ENCODE measurements at places on chromosomes 3 and 15. TPM values are rescaled to one million over a fixed set of nuclear protein-coding genes. Genes with fewer than 3 reads are reported as not detected.

DNA sequence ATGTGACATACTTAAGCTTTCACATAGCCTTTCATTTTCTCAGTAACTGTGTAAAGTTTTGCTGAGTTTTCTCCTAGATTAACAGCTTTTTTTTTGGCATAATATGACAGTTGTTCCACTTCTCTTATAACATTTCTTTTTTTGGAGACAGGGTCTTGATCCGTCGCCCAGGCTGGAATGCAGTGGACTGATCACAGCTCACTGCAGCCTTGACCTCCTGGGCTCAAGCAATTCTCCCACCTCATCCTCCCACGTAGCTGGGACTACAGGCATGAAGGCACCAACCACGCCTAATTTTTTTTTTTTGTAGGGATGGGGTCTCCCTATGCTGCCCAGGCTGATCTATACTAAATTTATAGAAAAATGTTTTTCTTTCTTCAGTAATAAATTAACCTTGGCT, 30.1 kb downstream of the DLG1 start:
- no peak for DNase-seq
- H3K27me3 ChIP-seq, result no peaks in the 10 kb centered on the region
- H3K36me3 ChIP-seq, result no peaks in the 10 kb centered on the region
- H3K27ac ChIP-seq, result no peak overlapping the region

DNA sequence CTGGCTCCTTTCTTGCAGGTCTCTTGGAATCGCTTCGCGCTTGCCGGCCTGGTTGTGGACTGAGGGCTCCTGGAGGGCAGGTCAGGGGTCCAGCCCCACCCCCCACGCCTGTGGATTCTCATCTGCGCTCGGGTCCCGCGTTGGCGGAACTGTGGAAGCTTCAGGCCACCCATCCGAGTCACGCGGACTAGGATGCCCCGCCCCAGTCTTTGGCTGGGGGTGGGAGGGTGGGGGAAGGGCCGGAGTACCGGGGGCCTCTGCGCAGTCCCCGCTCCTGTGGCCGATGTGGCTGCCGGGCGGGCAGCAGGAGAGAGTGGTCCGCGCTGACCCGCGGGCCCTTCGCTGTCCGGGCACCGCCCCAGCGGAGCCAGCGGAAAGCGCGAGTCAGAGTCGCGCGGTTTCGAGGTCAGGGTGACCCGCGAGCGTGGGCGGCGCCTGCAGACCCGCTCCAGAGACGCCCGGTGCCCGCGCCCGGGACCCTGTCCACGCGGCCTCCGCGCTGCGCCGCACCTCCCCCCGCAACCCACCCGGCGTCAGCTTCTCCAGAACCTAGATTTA, 114.2 kb downstream of the KLF13 start:
- H3K27ac ChIP-seq, result no peak overlapping the region
- no peaks in the 10 kb centered on the region for H3K27me3 ChIP-seq
- peak overlapping the region; percentile 45 for H3K4me3 ChIP-seq
- no peaks in the 10 kb centered on the region for H3K4me1 ChIP-seq

- H3K4me1 ChIP-seq, result no peaks in the 10 kb centered on the region
- no peak for DNase-seq
- no peak overlapping the region for H3K4me3 ChIP-seq
- no peak overlapping the region for H3K27ac ChIP-seq
- H3K27me3 ChIP-seq, result no peaks in the 10 kb centered on the region
Measured at GRCh38 chr15:99487337-99487730, 78.5 kb upstream of the MEF2A start.

Gene JAGN1
- total RNA-seq, result 34.2 TPM

Gene PLSCR5
- not detected for total RNA-seq

GRCh38 chr3:40584625-40585189, 59.9 kb downstream of the ZNF621 start:
- peak; percentile 82 for DNase-seq
- H3K27me3 ChIP-seq, result no peaks in the 10 kb centered on the region
- H3K4me3 ChIP-seq, result no peak overlapping the region
- H3K4me1 ChIP-seq, result no peaks in the 10 kb centered on the region

Gene CP
- total RNA-seq, result 5.0 TPM

Gene LIPC
- total RNA-seq, result 17.6 TPM

DNA sequence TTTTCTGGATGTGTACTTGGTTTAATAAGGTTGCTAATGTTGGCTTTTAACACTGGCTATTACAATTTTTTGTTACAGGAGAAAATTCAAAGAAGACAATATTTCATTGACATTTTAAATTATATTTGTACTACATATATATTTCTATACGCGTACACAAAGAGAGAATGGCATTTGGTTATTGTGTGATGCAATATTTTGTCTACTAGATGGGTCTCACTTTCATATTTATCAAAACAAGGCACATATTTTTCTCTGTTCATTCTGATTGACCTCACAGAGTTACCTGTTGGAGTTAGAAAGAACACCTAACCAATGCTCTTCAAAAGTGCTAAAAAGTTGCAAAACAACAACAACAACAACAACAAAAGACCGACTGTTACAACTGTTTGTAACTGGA, 50.2 kb upstream of the VGLL3 start:
- no peak overlapping the region for H3K27ac ChIP-seq
- no peak for DNase-seq
- H3K4me3 ChIP-seq, result no peak overlapping the region

Gene PODXL2
- total RNA-seq, result 39.1 TPM

- no peaks in the 10 kb centered on the region for H3K36me3 ChIP-seq
- no peak overlapping the region for H3K27ac ChIP-seq
- DNase-seq, result no peak
- H3K4me1 ChIP-seq, result peaks cover 10% of the 10 kb centered on the region
Measured at GRCh38 chr3:97911459-97911858, 60.8 kb downstream of the RIOX2 start.

- no peak overlapping the region for H3K4me3 ChIP-seq
- no peaks in the 10 kb centered on the region for H3K27me3 ChIP-seq
- DNase-seq, result no peak
- H3K27ac ChIP-seq, result no peak overlapping the region
- H3K4me1 ChIP-seq, result no peaks in the 10 kb centered on the region
Measured at GRCh38 chr3:73292220-73292619, 230.8 kb downstream of the EBLN2 start.

Gene SERINC4
- total RNA-seq, result 0.23 TPM

Gene LRRFIP2
- total RNA-seq, result 37.8 TPM

Gene CD96
- 1.5 TPM for total RNA-seq

DNA sequence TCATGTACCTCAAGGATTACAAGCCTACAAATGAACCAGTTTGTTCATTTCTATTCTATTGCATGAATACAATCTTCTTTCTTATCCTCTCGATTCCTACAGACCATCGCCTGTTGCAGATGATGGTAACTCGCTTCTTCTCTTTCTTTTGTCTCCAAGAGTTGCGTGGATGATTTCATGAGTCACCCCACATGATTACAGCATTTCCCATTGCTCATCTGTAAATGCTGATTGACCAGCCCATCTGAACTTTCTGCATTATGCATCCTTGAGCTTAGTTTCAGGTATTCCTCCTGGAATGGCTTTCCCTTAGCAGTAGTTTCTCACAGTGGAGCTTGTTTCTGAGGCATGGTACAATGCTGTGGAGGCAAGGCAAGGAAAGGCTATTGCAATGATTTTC, 109.6 kb upstream of the TOPAZ1 start:
- H3K4me3 ChIP-seq, result no peak overlapping the region
- H3K27ac ChIP-seq, result no peak overlapping the region
- no peaks in the 10 kb centered on the region for H3K27me3 ChIP-seq
- no peaks in the 10 kb centered on the region for H3K4me1 ChIP-seq
- DNase-seq, result no peak

Gene PLS1
- 23.6 TPM for total RNA-seq

DNA sequence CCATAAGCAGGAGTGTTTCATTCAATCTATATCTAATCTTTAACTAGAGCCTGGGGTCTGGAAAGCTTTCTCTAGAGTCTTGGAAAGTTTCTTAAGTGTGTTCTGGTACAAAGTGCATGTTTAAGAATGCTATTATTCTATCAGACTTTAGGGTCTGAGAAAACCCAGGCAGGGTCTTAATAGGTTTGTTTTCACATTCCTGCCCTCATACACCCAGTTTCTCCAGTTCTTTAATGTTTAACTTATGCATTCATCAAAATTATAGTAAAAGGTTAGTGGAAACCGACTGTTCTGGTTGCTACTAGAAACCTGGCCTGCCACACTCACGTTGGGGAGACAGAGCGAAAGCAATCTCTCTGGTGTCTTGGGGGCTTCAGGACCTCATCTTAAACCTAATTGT, 102.9 kb upstream of the WDR72 start:
- H3K36me3 ChIP-seq, result peaks cover 6% of the 10 kb centered on the region
- H3K27me3 ChIP-seq, result no peaks in the 10 kb centered on the region
- no peak overlapping the region for H3K4me3 ChIP-seq

DNA sequence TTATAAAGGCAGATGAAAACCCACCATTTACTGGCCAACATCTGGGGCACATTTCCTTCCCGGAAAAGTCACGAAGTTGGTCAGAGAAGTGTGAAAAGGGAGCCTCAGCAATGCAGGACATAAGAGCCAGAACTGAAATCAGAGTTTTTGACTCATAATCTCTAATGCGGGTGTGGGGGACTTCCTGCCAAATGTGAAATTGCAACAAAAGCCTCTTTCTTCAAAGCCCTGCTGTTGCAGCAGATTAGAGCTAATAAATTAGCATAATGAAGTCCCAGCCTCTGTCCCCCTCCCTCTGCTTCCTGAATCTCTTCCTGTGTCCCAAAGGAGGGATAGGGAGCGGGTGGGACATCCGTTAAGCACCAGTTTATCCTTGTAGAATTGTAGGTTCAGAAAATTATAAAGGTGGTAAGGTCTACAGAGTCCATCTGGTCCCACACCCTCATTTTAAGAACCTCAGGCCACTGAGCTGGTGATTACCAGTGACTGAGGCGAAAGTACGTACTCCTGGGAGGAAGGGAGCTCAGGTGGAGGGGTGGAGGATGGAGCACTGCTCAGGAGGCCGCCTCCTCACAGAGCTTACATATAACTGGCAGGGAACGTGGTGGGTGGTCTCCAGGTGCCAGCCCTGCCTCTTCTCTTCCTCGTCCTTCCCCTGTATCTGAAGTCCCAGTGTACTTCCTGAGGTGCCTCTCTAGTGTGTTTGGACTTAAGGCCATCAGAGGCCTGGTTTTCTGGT, 35.0 kb downstream of the ST6GAL1 start:
- no peaks in the 10 kb centered on the region for H3K27me3 ChIP-seq
- no peaks in the 10 kb centered on the region for H3K36me3 ChIP-seq
- H3K4me3 ChIP-seq, result no peak overlapping the region
- no peak overlapping the region for H3K27ac ChIP-seq
- no peak for DNase-seq

DNA sequence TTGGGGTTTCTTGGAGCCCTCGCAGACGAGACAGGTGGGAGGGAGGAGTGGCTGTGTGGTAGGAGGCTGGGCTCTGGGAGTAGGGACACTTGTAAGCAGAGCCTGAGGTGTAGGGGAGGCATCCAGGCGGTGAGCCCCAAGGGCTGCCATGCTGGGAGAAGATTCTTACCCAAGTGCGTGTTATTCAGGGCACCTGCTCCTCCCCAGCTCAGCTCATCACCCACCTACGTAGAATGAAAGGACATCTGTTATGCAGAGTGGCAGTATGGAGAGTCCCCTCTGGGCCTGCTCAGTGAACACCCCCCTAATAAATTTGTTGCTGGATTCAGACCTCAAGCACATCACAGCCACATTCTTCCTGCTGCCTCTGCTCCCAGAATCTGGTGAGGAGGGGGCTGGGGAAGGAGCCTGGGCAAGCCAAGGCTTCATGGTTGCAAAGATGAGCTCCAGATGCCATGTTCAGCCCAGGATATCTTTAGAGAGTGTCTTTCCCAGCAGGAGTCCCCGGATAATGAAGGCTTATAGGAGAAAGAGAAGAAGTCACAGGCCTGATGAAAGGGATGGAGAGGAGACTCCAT, 261.8 kb downstream of the EPHB1 start:
- H3K36me3 ChIP-seq, result no peaks in the 10 kb centered on the region
- no peak overlapping the region for H3K4me3 ChIP-seq

Gene PLAAT1
- total RNA-seq, result 1.5 TPM

GRCh38 chr3:111152496-111152895, 80.9 kb downstream of the NECTIN3 start:
- no peaks in the 10 kb centered on the region for H3K27me3 ChIP-seq
- H3K36me3 ChIP-seq, result peaks cover 1% of the 10 kb centered on the region
- peaks cover 11% of the 10 kb centered on the region for H3K4me1 ChIP-seq
- no peak overlapping the region for H3K4me3 ChIP-seq

- H3K27me3 ChIP-seq, result no peaks in the 10 kb centered on the region
- H3K4me3 ChIP-seq, result no peak overlapping the region
- no peak overlapping the region for H3K27ac ChIP-seq
- no peak for DNase-seq
Measured at GRCh38 chr15:24696842-24697241, 21.3 kb downstream of the NPAP1 start.

Gene LRRIQ4
- total RNA-seq, result not detected

- H3K4me3 ChIP-seq, result no peak overlapping the region
- no peaks in the 10 kb centered on the region for H3K27me3 ChIP-seq
- peaks cover 5% of the 10 kb centered on the region for H3K4me1 ChIP-seq
- H3K36me3 ChIP-seq, result no peaks in the 10 kb centered on the region
- H3K27ac ChIP-seq, result no peak overlapping the region
- DNase-seq, result no peak
Measured at GRCh38 chr3:141108039-141108438, 56.9 kb downstream of the SPSB4 start.

Gene MESP1
- 1.00 TPM for total RNA-seq

GRCh38 chr15:42737529-42738328, 801 bp upstream of the CDAN1 start:
- peak overlapping the region; percentile 76 for H3K27ac ChIP-seq
- H3K36me3 ChIP-seq, result no peaks in the 10 kb centered on the region
- DNase-seq, result no peak
- H3K27me3 ChIP-seq, result no peaks in the 10 kb centered on the region
- H3K4me1 ChIP-seq, result no peaks in the 10 kb centered on the region

- no peak overlapping the region for H3K27ac ChIP-seq
- no peaks in the 10 kb centered on the region for H3K36me3 ChIP-seq
- no peaks in the 10 kb centered on the region for H3K4me1 ChIP-seq
- no peak for DNase-seq
- H3K27me3 ChIP-seq, result no peaks in the 10 kb centered on the region
Measured at GRCh38 chr3:184426691-184427141, 46.9 kb downstream of the CHRD start.

DNA sequence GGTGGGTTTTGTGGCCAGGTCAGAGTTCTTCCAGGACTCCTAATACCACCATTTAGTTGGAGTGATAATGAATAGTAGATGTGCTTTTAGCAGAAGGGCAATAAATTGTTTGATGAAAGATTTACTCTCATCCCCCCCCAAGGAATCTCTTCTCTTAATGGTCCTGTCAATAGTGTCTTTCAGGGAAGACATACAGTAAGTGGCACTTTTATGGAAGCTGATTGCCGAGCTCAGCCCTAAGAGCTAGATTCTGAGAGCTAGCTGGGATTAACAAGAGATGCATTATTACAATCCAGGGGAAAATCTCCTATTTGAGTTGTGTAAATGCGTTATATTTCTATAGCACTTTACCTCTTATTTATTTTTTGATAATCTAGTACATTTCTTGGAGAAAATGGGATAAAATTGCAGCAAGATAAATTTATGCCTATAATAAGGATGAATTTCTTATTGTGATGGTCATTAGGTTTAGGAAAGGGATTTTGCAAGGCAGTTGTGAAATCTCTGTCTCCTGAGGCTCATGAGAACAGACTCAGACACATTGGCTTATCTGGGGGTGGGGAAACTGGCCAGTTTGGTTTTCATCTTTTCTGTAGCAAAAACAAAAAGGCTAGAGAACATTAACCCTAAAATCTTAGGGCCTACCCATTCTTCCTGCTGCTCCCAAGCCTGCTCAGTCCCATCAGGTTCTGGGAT, 41.6 kb upstream of the CLSTN2 start:
- H3K4me3 ChIP-seq, result no peak overlapping the region
- H3K27ac ChIP-seq, result no peak overlapping the region
- no peaks in the 10 kb centered on the region for H3K36me3 ChIP-seq
- no peaks in the 10 kb centered on the region for H3K27me3 ChIP-seq
- DNase-seq, result no peak
